ENCODE measurements at places on chromosomes 2 and 18.

GRCh38 chr2:239581352-239581901, 180.6 kb upstream of the HDAC4 start:
- no peak for DNase-seq

GRCh38 chr2:116874021-116874420, 940.5 kb upstream of the DDX18 start:
- no peak for DNase-seq

- peak; percentile 31 for DNase-seq
Observed at GRCh38 chr18:41391616-41392595, 563.1 kb upstream of the PIK3C3 start.

DNA sequence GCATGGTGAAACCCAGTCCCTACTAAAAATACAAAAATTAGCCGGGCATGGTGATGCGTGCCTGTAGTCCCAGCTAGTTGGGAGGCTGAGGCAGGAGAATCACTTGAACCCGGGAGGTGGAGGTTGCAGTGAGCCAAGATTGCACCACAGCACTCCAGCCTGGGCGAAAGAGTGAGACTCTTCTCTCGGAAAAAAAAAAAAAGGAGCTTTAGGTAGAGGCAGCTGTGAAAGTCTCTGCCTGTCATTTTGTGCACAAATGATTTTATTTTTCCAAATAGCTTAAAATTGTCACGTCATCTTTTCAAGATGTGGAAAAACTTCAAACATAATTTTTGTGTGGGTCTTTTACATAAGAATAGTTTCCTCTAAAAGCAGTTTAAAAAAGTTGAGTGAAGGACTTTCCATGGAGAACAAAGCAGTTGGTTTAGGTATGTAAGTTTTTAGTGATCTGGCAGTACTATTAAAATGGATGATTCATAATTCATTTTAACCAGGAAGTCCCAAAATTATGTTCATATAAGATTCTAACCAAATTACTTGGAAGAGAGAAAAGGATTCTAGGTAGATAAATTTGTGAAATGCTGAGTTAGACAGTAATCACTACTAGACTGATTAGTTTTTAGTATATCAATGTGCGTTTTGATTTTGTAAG, 11.5 kb downstream of the CCNYL1 start:
- no peak for DNase-seq

DNA sequence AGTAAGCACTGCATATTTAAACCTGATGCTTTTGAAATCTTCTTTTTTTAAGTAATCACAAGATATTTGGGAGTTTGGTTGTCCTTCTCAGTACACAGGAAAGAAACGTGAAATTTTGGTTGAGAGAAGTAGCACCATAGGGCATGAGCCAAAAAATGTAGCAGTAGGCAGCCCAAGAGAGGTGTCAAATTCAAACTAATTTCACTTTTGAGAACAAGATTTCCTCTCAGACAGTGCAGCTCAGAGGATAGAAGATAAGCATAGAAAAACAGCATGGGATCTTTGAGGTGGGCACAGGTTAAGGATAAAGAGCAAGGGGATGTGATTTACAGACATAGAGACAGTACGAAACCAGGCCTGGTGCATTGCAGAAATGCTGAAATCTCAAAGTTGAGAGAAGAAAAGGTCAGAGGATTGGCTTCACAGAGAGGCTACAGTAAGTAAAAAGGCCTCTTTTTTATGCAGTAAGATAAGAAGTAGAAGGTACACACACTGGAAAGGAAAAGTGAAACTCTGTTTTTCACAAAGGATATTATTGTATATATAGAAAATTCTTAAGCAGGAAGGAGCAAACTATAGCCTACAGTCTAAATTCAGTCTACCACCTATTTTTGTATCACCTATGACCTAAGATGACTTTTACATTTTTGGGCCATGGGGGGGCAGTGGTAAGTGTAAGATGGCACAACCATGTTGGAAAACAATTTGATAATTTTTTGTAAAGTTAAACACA, 89.8 kb downstream of the PKP4 start:
- DNase-seq: no peak

- no peak for DNase-seq
Observed at GRCh38 chr2:47784352-47784851, 1.5 kb downstream of the MSH6 start.

DNA sequence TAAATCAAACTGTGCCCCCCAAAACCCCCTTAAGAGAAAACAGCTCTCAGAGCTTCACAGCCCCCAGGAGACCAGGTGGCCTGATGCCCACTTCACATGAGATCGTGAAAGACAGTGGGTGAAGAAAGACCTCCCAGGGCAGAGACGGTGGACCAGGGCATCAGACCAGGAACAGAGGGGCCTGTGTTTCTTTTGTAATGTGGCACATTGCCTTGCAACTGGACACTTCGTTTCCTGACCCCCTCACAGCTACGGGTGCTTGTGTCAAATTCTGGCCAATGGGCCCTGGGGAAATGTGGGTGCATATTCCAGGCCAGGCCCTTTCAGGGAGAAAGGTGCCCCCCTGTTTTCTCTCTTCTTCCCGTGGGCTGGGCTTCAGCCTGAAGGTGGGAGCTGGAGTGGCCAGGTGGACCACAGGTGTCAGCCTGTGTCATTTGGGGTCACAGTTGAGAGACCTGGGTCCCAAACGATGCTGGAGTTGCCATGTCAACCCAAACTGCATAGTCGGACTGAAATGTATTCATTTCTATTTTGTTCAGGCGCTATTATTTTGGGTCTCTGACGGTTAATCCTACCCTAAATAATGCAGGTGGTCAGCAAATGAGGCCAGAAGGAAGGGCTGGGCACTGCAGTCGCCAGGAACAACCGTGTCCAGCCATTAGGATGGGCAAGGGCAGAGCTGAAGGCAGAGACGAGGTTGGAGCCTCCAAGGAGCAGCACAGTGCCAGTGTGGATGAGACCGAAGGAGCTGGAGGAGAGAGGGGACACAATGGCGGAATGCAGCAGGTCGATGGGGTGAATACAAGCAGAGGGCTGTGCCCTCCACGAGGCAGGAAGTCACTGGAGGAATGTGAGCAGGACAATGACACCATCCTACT, 338.2 kb downstream of the EIPR1 start:
- DNase-seq: no peak

DNA sequence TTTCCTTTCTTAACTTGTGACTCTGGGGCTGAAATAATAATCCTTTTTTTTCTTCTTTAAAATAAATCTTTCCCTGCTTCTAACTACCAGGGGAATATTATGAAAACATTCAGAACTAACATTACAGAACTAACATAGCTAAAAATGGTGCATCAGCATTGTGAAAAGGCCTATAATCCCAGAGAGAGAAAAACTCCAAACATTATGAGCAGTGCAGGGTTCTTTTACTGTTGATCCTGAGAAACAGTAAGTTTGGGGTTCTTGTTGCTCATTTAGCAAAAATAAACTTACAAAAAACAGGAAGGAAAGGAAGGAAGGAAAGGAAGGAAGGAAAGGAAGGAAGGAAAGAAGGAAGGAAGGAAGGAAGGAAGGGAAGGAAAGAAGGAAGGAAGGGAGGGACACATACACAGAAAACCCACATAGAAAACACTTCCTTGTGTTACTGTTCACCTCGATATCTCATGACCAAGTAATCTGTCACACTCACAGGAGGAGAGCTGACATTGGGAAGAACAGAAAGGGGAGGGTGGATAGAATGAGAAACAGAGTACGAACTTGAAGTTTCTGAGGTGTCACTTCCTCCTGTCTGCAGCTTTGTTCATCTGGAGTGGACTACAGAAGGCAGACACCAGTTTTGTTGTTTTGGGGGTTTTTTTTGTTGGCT, 18.4 kb upstream of the PIK3C3 start:
- no peak for DNase-seq

- no peak for DNase-seq
Observed at GRCh38 chr2:212451786-212452231, 86.8 kb downstream of the ERBB4 start.

DNA sequence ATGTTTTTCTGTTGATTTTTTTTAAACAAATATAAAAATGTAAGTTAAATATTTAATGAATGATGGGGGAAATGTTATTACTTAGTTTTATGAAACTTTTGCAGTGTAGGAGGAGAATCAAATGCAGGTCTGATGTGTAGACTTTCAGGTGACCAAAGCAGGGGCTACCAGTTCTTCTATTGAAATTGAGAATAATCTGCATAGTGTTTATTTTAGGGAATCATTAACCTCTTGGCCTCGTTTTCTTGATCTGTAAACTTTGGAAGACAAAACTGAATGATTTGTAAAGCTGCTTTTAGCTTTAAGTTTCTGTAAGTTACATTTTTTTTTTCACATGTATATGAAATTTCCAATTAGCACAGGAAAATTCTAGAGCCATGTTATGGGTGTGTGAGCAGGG, 99.2 kb downstream of the R3HDM1 start:
- DNase-seq: no peak

- no peak for DNase-seq
Observed at GRCh38 chr2:5911718-5912117, 219.5 kb downstream of the SOX11 start.

GRCh38 chr2:13616059-13616458, 899.3 kb downstream of the TRIB2 start:
- DNase-seq: no peak

DNA sequence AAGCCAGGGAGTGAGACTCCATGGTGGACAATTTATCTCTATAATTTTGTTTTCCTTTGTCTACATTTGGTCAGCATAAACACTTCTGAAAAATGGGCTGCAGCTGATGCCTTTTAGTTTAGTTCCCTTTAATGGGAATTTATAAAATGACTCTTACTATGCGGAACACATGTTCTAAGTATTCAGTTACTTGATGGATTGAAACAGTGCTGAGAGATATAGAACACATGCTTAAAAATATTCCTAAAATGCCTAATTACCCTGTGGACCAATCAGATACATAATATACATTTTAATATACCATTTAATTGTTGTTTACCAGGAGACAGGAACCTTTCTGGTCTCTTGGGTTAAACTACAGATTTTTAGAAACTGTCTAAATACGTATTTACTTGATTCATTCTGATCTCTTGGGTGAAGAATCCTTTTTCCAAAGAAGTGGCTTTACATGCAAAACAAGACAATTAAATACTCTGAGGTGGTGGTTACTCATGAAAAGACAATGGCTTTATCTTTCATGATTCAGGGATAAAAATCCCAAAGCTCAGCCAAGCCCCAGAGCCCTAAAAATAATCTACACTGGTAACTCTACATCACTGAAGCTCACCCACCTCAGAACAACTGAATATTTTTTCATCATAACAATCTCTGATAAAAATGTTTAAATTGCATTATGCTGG, 128.1 kb upstream of the SERTAD2 start:
- DNase-seq: no peak

DNA sequence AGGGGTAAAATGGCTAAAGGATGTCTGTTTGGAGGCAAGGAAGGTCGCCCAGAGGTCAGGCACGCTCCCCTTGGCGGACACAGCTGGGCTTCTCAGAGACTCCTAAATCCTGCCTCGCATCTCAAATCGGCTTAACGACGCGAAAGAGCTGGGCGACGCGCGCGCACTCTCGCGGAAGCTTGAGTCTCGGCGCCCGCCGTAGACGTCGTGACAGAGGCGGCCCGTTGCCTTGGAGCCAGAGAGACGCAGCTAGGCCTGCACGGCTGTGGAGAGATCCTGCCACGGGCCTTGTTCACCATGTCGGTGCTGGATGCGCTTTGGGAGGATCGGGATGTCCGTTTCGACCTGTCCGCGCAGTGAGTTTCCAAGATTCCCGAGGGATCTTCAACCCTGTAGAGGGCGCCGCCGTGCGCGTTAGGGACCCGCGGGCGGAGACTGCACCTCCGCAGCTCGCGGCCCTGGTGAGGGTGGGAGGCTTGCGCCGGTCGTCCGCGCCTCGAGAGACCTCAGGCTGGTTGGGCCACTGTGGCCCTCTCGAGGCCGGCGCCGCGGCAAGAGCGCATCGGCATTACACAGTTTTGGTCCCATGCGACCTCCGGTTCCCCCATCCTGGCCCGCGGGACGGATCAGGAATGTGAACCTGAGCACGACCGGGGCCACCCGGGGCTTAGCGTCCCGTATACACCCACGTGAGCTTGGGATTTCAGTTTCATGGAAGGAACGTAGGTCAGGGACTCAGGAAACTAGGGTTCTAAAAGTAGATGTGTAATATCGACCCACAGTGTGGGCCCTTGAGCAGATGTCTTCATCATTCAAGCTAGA, at the start of gene BBS5:
Gene BBS5 (plus strand): TSS at position 238 of the 822 bp plus-strand sequence. CDS start 60 bp downstream, at position 298.
- DNase-seq: peak; percentile 81

Data from hippocampal formation (tissue), 2 donors.